ENCODE measurements at places on chromosomes 11 and 22.
A peak's percentile ranks its signal among the peaks of the same experiment; 100 is the strongest.

GRCh38 chr11:47220401-47220821 lies 5.6 kb downstream of the DDB2 start:
- no peak for DNase-seq

- peak; percentile 99 for DNase-seq
Observed at GRCh38 chr22:20437613-20438426, at the start of gene SCARF2. SCARF2 (minus strand) TSS chr22:20437825; CDS start chr22:20437754, 71 bp downstream.

DNA sequence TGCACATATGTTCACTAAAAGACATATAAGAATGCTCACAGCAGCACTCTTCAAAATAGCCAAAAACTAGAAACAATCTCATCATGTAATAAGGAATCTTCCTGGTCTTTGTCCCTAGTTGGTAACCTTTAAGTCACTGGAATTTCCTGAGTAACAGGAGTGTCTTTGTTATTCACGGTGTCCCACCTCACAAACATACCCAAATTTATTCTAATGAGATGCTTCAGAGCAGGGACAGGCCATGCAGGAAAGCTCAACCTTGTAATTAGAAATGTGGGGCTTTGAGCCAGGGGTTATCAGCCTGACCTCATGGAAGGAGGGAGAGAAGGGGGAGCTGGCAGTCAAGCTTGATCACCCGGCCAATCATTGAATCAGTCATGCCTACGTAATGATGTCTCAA lies 40.3 kb upstream of the NFRKB start:
- DNase-seq, result no peak

GRCh38 chr11:78341841-78342240 lies 75.8 kb downstream of the GAB2 start:
- DNase-seq, result no peak

DNA sequence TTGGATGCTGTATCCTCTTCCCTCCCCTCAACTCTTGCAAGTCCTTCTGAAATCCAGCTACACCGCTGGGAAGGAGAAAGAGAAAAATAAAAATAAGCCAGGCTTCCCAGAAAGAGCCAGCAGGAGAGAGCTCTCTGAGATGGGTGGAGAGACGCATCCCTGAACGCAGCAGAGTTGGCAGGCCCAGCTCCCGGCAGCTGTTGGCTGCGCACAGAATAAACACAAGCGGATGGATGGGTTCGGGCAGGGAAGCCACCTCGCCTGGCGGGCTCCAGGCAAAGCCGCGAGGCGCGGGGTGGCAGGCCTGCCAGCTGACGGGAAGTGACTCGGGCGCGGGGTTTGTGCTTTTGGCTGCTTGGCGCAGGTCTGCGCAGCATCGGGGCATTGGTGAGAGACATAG lies 537.7 kb downstream of the MIAT start:
- peak; percentile 51 for DNase-seq

- no peak for DNase-seq
Observed at GRCh38 chr11:116107229-116107628, 603.0 kb upstream of the CADM1 start.

- DNase-seq, result no peak
Observed at GRCh38 chr11:3984896-3985295, 109.7 kb upstream of the RRM1 start.

DNA sequence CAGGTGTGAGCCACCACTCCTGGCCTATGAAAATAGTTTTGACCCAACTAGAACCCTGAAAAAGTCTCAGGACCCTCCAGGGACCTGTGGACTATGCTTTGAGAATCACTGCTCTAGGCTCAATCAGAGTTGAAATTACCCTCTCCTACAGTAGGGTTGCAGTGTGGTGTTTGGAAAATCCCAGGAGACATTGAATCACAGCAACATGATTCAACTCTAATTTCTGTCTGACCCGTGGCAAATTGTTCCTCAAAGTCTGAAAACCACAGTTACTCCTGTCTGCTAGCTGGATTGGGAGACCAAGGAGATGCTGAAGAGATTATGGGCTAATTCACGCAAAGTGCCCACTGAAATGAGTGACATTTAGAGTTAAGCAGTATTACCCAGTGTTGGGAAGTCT lies 5.4 kb upstream of the MTMR3 start:
- DNase-seq, result peak; percentile 89

DNA sequence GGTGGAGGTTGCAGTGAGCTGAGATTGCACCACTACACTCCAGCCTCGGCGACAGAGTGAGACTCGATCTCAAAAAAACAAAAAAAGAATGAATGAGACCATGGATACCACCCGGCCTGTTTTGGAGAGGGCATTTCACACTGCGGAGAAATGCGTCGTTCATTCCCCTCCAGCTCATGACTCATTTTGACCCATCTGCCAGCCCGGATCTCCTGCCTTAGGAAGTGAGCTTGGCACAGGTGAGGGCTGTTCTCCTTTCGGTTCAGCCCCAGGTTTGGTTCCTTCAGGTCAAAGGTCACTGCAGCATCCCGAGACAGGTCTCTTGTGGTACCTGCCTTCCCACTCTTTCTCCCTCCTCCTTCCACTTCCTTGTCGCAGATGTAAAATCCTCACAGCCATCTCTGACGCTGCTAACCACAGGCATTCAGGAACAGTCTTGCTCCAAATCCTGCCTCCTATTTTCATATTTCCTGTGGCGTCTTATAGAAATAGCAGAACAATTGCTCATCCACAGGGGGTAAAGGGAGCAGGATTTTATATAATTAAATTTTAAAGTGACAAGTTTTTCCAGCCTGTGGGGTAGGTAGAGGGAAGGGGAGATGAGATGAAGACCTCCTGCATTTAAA lies 517.9 kb downstream of the NTM start:
- peak; percentile 79 for DNase-seq

- DNase-seq, result no peak
Observed at GRCh38 chr11:127230392-127230791, 229.8 kb upstream of the KIRREL3 start.

- no peak for DNase-seq
Observed at GRCh38 chr11:36711104-36711825, 113.2 kb upstream of the RAG2 start.

GRCh38 chr11:3157381-3158130 lies 7.6 kb downstream of the OSBPL5 start:
- peak; percentile 65 for DNase-seq

- DNase-seq, result no peak
Observed at GRCh38 chr11:61978703-61979661, 11.5 kb upstream of the FTH1 start.

DNA sequence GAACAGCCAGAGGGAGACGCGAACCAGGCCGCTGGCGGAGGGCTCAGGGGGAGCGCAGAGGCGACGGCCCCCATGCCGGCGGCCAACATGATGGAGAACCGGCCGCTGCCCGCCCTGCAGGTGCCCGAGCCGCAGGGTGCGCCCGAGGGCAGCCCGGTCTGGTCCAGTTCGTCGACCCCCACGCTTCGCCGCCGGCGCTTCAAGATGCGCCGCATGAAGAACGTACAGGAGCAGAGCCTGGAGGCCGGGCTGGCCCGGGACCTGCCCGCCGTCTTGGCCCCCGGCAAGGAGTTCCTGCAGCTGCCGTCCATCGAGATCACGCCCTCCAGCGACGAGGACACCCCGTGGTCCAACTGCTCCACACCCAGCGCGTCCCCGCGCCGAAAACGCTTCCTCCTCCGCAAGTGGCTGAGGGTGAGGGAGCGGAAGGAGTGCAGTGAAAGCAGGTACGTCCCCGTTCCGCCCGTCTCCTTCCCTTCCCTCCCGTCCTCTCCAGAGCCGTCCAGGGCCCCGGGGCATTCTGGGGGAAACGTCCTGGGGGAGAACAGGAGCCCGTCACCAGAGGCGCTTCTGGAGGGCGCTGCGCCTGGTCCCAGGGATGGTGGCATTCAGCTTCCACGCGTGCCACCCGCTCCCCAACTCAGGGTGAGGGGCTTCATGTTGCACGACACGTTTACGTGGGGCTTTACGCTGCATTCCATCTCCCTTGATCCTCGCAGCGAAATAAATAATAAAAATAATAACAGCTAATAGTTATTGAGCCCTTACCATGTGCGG lies 840 bp downstream of the GRAMD1B start:
- DNase-seq, result peak; percentile 91

GRCh38 chr11:105942921-105943320 lies 79.1 kb downstream of the MSANTD4 start:
- DNase-seq, result no peak

DNA sequence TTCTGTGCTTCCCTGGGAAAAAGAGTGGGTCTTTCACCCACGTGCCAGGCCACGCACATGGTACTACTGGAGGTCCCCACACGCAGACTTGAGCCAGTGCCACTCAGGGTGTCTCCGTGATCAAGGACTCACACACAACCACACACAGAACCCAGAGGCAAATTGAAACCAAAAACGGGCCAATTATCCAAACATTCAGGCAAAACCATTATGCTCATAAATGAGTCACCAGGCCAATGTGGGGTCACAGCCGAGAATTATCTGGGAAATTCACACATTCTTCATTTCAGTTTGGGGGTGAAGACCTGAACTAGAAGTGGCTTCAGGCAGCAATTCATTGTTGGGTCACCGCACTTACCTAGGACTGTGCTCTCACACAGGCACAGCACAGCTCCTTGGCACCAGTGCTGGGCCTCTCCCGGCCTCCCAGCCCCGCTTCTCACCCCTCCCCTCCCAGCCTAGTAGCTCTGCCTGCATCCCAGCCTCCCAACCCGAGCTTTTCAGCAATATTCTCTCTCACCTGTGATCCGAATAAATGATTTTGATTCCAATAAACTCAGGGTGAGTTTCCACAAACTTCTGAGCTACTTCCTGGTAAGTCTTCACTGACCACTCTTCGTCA lies 28.0 kb downstream of the ADA2 start:
- peak; percentile 90 for DNase-seq

- DNase-seq, result no peak
Observed at GRCh38 chr22:40153705-40154104, 24.0 kb upstream of the TNRC6B start.

DNA sequence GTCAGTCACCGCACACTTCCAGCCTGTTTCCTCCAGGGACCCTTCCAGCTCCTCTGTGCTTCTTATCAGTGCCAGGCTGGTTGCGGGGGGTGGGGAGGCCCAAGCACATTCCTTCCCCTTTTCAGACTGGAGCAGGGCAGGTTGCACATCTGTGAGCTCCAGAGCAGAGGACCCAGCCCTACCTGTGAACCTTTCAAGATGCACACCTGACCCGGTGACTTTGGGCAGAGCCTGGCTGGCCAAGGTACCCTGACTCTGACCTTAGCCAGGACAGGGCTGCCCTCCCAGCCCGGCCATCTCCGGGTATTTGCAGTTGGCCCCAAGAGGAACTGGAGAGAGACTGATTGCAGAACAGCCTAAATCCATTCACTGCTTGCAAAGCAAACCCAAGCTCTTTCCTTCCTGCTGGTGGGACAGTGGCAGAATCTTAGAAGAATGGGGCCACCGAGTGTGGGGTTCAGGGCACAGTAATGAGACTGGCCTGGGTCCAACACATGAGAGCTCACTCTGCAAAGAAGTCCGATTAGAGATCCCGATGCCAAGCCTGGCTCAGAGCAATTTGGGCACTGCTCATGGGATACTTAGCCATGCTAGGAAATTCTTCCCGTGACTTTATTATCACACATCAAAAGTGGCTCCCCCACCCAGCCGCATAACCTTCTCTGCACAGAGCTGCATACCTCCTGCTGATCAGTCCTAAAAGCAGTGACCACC lies 64.7 kb upstream of the CCND1 start:
- DNase-seq, result no peak

GRCh38 chr11:125165111-125165842 lies 726 bp downstream of the PKNOX2 start:
- DNase-seq, result peak; percentile 97

GRCh38 chr22:17874231-17874905 lies 100.1 kb upstream of the BID start:
- peak; percentile 60 for DNase-seq

DNA sequence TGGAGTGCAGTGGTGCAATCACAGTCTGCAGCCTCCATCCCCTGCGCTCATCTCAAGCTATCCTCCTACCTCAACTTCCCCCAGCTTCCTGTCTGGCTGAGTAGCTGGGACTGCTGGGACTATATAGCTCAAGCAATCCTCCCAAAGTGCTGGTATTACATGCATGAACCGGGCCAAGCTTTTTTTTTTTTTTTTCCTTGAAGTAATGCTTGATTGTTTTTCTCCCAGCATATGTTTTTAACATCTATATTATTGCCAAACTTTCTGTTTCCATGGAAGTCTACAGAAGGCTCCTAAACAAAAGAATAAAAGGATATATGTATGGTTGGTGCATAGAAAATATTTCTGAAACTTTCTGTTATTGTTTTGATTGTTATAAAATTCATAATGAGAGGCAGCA lies 853.6 kb downstream of the KCNA4 start:
- no peak for DNase-seq

- DNase-seq, result no peak
Observed at GRCh38 chr11:99069856-99070444, 49.2 kb downstream of the CNTN5 start.

GRCh38 chr11:19845626-19846025 lies 133.0 kb downstream of the NAV2 start:
- DNase-seq, result no peak

DNA sequence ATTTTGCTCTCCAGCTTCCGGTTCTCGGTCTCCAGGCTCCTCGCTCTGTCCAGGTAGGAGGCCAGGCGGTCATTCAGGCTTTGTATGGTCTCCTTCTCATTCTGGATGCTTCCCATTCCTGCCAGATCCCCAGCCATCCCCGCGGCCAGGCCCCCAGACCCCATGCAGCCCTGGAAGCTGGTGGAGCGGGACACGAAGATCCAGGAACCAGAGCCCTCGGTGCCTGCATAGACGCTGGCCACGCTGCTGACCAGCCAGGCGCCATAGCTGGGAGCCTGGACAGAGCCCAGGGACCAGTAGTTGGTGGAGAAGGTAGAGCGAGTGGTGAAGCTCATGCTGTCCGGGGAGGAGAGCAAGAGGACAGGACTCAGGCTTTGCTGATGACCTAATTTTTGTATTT lies 11.8 kb downstream of the KLHL22 start:
- DNase-seq, result no peak

GRCh38 chr11:34647131-34647530 lies 26.2 kb downstream of the EHF start:
- no peak for DNase-seq

GRCh38 chr11:88454881-88455280 lies 117.3 kb upstream of the CTSC start:
- DNase-seq, result no peak

DNA sequence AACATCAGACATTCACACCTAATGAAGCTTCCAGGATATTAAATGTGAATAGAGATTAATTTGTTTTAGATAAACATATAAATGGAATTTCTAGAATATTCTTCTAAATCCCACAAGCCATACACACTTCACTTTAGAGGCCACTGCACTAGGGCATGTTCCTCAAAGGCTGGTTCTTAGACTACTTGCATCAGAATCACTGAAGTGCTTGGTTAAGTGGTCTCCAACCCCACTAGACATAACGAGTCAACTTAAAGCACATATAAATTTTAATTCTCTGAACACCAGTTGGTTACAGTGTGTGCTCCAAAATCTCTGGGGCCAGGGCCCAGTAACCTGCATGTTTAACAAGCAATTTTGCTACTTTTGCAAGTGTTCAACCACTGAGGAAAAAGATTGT lies 7.9 kb upstream of the ALKBH8 start:
- DNase-seq, result no peak
